CD4-positive, alpha-beta T cell treated with Interleukin-2 at 100 ng/mL for 4 hours (primary cell): ENCODE measurements at places on chromosomes 11 and 22.

DNA sequence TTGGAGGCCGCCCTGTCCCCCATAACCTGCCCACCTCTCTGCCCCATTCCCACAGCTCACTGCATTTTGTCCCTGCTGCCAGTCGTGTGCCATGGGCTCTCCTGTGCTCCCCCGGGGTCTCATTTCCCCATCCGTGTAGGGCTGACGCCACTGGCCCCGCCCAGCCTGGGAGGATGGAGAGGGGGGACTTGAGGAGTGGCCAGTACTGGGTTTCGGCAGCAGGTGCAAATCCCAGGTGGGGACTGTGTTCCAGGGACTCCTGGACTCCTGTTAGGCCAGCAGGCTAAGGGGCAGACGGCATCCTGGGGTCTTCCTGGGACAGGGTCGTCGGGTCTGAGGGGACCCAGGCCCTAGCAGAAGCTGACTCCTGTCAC is 1.2 kb upstream of the MYO7A start:
- no peak for DNase-seq

GRCh38 chr11:67463680-67464410 is 5.2 kb downstream of the TMEM134 start:
- DNase-seq, result no peak

GRCh38 chr11:122319085-122319484 is 203.1 kb upstream of the BLID start:
- DNase-seq, result no peak

GRCh38 chr22:20579273-20580120 is 72.1 kb downstream of the MED15 start:
- DNase-seq, result no peak

DNA sequence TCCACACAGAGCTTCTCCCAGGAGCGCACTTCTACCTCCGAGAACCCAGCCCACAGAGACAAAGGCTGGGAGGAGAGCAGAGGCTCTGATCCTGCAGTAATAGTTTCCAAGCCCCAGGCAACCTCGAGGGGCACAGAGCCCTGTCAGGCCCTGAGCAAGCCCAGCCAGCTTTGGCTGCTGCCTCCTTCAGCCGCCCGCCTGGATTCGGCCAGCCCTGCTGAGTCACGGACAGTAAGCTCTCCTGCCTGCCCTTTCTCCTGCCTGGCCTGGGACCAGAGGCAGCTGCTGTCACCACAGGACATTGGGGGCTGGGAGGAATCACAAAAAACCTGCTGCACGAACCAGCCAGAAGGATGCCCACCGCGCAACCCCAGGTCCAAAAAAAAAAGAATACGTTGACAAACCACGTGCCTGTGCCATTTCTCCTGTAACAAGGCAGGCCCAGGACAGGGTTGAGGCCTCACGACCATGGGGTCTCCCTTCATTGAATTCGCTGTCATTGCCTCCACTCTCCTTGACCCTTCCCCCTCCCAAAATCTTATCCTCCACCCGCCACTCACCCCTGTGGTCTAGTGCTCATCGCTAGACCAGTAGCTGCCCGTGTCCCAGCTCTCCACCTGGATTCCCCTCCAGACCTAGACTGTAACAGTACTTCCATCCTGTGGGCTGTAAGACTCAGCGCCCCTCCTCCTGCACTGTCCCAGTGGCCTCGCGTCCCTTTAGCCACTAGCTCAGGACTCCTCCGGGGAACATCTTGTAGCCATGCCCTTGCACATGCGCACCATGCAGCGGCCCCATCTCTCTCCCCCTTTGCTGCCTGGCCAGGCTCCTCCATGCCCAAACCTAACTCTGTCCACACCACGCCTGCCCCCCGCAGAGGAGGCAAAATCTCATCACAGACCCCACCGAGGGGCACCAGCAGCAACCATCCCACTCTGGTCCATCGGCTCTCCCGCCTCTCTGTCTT is 7.4 kb upstream of the SLC22A12 start:
- DNase-seq, result no peak

GRCh38 chr22:45889093-45889538 is 87.8 kb downstream of the WNT7B start:
- no peak for DNase-seq

GRCh38 chr11:77213589-77214428 is 85.8 kb downstream of the MYO7A start:
- DNase-seq, result no peak

- no peak for DNase-seq
These were observed 47.2 kb downstream of the DBX1 start for GRCh38 chr11:20113149-20113438.

GRCh38 chr11:26086028-26086427 is 245.9 kb upstream of the ANO3 start:
- no peak for DNase-seq

DNA sequence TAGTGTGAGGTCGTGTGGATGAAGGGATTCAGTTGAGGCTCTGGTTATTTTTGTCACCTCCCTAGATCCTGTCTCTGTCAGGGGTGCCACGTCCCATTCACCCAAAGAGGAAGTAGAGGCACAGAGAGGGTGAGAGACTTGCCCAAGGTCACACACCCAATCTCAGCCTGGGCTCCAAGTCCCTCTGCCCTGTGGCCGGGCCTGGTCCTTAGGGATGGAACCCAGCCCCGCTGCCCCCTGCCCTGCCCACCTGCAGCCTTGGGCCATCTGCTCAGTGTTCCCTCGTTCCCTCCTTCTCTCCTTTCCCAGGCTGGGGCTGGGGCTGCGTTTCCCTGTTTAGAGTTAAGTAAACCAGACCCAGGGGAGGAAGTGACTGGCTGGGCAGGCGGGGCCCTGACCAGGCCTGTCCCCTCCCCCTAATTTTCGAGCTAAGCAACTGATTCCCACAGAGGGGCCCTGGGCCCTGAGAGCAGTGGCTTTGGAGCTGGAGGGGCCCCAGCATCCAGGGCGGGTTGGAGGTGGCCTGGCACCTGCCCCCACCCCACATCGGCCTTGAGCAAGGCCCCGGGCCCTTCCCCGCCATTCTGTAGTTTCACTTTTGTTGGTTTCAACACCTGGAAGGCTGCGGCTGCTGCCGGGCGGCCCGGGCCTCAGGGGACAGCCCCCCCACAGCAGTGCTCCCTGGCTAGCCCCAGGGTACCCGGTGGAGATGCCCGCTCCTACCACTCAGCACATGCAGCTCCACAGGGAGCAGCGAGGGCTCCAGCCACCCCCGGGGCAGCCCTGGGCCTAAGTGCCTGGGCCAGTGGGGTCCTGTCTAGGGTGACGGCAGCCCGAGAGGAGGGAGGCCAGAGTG is 1.5 kb downstream of the TCIRG1 start:
- DNase-seq, result peak; percentile 43

GRCh38 chr22:26860301-26860700 is 202.9 kb downstream of the MIAT start:
- no peak for DNase-seq

- DNase-seq, result no peak
These were observed 334.5 kb upstream of the NCAM1 start for GRCh38 chr11:112626731-112627130.

GRCh38 chr11:88231894-88232482 is 56.7 kb upstream of the RAB38 start:
- DNase-seq, result peak; percentile 20

DNA sequence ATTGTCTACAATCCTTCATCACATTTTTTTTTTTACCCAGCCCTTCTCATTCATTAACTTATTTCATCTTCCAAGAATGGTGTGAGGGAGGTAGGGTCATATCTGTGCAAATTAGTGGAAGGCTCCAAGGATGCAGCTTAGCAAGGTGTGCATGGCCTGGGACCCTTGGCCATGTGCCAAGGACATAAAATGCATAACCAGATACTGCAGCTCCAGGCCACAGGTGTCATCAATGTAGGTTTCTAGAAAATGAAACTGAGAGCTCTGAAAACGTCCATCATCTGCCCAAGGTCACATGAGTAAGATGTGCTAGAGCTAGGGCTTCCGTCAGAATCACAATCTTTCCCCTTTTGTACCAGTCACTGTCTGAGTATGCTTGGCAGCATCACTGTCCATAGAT is 29.8 kb downstream of the ANKK1 start:
- no peak for DNase-seq

DNA sequence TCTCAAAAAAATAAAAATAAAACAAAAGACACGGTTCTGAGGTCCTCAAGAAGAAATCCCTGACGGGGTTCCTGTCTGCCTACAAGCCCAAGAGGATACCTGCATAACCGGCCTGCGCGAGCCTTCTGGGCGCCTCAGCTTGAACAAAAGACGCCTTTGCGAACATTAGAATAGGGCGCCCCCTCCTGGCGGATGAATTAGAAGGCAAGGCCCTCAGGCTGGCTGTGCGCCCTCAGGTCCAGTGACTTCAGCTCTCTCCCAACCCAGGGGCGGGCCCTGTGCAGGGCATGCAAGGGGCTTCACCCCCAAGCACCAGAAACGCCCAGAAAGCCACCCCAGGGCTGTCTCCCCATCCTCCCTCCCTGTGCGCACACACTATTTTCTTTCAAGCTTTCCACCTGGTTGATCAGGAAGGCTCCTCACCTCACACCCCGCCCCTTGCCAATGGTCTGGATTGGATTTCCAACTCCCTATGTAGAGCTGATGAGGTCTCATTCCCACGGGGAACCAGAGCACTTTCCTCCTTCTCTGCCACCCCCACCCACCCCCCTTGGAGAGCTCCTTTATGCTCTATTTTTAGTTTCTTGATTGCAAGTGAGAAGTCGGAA is 273.3 kb downstream of the BUD13 start:
- DNase-seq, result no peak

GRCh38 chr22:17422736-17423343 is 53.6 kb downstream of the CECR2 start:
- DNase-seq, result no peak

GRCh38 chr11:35529971-35530495 is 4.6 kb upstream of the PAMR1 start:
- DNase-seq, result no peak

DNA sequence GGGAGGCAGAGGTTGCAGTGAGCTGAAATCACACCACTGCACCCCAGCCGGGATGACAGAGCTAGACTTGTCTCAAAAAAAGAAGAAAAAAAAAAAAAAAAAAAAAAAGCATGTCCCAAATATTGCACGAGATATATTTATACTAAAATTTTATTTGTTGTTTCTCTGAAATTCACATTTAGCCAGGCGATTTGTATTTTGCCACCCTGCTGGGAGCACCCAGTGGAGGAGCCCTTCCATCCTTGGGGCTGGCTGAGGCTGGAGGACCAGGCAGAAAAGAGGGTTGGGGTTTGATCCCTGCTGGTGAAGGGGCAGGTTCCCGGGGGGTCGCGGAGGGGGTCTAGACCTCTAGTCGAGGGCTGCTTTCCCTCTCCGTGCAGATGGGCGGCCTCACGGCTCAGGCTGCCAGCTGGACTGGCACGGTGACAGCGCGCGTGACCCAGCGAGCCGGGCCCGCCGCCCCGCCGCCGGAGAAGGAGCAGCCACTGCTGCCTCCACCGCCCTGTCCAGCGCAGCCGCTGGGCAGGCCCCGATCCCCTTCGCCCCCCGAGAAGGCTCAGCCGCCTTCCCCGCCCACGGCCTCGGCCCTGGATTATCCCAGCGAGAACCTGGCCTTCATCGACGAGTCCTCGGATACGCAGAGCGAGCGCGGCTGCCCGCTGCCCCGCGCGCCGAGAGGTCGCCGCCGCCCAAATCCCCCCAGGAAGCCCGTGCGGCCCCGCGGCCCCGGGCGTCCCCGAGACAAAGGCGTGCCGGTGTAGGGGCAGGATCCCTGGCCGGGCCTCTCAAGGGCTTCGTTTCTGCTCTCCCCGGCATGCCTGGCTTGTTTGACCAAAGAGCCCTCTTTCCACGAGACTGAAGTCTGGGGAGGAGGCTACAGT is 952 bp upstream of the CATSPERZ start:
- DNase-seq, result no peak

DNA sequence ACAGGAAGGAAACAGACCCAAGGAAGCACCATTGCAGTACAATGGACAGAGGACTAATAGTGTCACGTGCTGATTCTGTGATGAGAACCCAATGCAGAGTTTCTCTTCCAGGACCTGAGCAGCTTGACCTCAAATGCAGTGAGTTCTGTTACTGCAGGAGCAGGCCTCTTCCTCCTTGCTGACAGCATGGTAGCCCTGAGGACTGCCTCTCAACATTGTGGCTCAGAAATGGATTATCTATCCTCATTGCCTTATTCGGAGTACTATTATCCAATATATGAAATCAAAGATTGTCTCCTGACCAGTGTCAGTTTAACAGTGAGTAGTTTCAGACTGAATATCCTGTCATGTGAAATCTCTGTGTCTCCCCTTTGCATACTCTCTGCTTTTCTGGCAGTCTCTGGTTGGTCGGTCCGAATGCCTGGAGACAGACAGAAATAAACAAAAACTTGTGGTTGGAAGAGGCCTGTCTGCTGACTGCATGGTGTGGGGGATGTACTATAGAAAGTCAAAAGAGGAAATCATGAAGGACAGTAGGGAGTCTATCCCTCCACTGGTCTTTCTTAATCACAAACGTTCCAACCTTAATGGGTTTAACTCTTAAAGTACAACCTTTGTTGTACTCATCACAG is 6.9 kb upstream of the MS4A14 start:
- no peak for DNase-seq

GRCh38 chr22:44394246-44395117 is 81.7 kb upstream of the SHISAL1 start:
- no peak for DNase-seq

- no peak for DNase-seq
These were observed 1099.9 kb downstream of the TBC1D22A start for GRCh38 chr22:47862394-47862793.

GRCh38 chr11:29527391-29527936 is 489.4 kb downstream of the KCNA4 start:
- DNase-seq, result no peak

GRCh38 chr22:47069270-47069669 is 306.8 kb downstream of the TBC1D22A start:
- no peak for DNase-seq

GRCh38 chr11:44923806-44924205 is 26.9 kb downstream of the TP53I11 start:
- no peak for DNase-seq

GRCh38 chr11:77091146-77091940 is 11.3 kb upstream of the OMP start:
- peak; percentile 81 for DNase-seq
